Right cardiac atrium (tissue), 5 donors: ENCODE measurements at places on chromosomes 5 and 9.
A peak's percentile ranks its signal among the peaks of the same experiment; 100 is the strongest.

DNA sequence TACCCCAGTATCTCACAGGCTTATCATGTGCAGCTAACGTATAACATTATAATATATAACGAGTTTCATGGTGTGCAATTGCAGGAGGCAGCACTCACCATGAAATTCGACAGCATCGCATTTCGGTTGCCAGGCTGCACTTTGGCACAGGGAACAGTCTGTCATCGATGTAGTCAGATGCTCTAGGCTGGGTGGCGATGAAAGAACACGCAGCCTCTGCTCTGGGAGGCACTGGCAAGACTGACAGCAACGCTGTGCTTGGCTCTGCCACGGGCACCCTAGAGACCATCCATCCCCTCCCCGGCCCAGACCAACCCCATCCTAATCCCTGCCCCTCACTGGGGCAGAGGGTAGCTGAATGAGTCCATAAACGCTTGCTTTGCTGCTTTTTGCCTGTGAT, 290.8 kb downstream of the MED10 start:
- DNase-seq = no peak

DNA sequence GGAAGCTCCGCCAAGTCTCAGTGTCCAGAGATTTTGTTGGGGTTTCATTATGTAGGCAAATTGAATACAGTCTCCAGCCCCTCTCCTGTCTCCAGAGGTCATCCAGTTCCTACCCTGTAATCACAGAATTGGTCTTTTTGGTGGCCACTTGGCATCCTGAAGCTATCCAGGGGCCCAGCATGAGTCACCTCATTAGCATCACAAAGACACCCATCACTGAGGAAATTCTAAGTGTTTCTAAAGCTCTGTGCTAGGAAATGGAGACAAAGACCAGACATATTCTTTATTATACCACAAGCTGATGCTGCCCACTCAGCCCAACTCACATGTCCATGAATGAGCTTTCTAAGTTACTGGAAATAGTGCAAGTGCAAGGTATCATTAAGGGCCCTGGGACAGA, 229.9 kb downstream of the DOCK8 start:
- no peak for DNase-seq

- no peak for DNase-seq
Observed at GRCh38 chr5:55030676-55031369, 6.8 kb downstream of the GZMK start.

- DNase-seq = no peak
Observed at GRCh38 chr9:92147030-92147851, 32.0 kb upstream of the SPTLC1 start.

DNA sequence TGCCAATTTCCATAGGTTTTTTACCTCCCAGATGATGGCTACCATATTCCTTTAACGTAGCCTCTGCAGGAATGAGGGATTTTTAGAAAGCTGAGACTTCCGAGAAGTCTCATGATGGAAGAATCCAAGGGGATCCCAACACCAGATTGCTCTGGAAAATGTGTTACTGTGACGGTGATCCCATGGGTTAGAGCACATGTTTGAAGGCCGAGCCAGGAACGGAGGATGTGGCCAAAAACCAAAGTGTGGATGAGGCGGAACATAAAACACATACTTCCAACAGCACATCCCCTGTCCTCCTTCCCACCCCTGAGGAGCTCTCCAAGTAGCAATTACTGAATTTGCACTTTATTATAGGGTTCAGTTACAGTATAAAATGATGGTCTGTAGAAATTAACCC, 82.6 kb downstream of the GPR21 start:
- no peak for DNase-seq

DNA sequence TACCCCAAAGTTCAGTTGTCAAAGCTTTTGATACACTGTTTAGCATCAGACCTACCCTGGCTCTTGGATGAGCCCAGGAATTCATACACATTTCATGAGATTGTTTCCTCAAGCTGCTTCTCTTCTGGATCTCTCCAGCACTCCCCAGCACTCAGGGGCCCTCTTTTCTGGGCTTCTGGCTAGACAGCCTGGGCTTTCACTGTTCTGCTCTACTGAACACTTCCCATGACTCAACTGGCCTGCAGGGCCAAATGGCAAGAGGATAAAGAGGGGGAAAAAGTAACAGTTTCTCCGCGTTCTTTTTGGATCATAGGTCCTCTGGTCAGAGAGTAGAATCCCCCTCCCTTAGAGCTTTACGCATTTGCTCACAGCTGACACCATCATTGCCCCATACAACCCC, 20.9 kb upstream of the LURAP1L start:
- DNase-seq = no peak

DNA sequence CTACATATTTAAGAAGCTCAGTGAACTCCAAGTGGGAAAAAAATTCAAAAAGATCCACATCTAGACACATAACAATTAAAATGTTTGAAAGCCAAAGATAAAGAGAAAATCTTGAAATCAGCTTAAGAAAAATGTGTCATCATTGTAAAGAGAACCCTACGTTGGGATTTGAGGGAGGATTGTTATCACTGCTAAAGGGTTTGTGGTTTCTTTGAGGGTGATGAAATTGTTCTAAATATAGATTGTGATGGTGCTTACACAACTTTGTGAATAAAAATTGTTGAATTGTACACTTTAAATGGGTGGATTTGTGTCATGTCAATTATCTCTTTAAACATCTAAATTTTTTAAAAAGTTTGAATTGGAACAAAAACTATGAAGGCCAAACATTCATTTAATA, 92.2 kb upstream of the ADAMTS19 start:
- DNase-seq = no peak

DNA sequence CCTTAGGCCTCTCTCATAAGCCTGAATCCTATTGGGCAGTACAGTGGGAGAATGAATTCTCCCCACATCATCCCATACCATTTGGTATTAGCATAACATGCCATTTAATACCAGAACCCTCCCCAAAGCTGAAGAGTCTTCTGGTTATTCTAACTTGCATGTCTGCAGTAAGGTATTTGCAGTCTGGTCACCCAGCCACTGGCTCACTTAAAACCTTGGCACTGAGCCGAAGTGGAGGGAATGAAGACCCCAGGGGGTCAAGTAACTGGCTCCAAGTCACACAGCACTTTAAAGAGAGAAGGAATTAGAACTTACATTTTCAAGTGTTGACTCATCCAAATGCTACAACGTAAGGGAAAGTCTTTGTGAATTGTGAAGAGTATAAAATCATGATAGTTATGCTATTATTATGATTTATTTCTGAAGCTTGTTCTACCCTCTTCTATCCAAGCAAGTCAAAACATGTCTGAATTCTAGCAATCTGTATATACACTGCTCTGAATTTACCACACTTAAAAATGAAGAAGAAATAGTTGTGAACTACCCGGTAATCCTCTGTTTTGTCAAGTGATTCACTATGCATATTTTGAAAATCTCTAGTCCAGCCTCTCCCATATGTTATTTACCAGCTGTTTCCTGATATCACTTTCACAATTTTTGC, 28.5 kb downstream of the GLRA1 start:
- DNase-seq = no peak

- no peak for DNase-seq
Observed at GRCh38 chr5:161751265-161751664, 65.7 kb downstream of the GABRA6 start.

DNA sequence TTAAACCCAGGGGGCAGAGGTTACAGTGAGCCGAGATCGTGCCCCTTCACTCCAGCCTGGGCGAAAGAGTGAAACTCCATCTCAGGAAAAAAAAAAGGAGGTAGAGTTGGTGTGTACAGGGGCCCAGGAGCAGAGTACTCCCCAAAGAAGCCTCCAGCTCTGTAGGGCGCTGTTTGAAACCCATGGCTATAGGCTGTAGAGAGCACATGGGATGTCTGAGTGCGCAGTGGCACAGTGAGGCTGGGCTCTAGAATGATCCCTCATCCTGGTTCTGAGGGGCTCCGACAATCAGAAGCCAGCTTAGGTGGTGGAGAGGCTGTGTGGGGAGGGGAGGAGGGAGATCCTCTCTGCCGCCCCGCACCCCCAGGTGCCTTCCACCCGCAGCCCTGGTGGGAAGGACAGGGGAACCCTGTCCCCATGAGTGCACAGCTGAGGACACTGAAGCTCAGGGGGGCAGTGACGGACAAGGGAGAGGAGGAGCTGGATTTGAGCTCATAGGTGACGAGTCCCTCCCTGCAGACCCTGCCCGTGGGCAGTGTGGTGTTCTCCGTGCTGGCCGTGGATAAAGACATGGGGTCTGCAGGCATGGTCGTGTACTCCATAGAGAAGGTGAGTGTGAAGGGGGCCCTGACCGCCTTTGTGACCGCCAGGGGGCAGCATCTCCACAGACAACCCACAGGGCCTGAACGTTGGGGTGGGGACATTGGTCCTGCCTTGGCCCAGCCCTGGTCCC, 24.6 kb downstream of the CDHR2 start:
- peak; percentile 87 for DNase-seq

DNA sequence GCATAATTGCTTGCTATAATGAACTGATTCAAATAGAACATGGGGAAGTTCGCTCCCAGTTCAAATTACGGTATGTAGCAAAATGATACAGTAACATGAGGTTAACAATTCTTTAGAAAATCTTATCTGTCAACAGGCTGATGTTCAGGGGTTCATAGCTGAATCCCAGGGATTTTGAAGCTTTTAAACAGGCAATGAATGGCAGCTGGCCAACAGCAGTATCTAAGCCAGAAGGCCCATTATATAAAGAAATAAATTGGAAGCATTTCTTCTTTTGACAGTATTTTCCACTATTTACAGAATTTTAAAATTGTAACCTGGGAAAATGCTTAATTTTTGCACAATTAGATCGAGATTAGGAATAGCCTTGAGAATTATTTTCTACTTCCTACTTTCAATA, 126.8 kb downstream of the PDE8B start:
- no peak for DNase-seq

GRCh38 chr5:66769030-66769733, 173.0 kb downstream of the MAST4 start:
- DNase-seq = no peak

DNA sequence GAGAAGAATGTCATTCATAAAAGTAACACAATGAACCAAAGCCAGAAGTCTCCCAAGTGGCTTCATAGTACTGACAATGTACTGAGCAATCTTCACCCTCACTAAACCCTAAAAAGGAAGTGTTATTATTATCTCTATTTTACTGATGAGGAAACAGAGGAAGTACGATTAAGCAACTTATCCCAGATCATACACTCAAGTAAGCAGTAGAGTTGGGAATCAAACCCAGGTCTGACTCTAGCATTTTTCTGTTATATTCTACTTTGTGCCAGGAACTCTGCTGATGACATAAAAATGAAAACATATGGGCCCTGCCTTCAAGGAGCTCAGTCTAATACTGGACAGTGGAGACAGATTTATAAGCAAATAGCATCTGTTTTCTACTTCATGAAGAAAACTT, 109.2 kb downstream of the RAPGEF6 start:
- no peak for DNase-seq

- no peak for DNase-seq
Observed at GRCh38 chr9:20987521-20987920, 43.9 kb downstream of the HACD4 start.

DNA sequence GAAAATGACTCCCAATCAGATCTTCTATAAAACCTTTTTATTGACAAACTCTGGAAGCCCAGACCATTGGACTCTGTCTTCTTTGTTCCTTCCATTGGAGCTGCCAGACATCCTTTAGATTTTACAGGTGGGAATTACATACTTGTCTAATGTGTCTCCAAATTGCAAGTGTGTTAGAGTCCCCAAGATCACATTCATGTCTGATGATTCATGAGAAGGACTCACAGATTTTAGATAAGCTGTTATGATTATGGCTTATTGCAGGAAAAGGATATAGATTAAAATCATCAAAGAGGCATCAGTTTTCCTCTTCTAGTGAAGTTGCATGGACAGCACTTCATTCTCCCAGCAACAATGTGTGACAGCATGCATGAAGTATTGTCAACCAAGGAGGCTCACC, 70.4 kb downstream of the MUSK start:
- no peak for DNase-seq

DNA sequence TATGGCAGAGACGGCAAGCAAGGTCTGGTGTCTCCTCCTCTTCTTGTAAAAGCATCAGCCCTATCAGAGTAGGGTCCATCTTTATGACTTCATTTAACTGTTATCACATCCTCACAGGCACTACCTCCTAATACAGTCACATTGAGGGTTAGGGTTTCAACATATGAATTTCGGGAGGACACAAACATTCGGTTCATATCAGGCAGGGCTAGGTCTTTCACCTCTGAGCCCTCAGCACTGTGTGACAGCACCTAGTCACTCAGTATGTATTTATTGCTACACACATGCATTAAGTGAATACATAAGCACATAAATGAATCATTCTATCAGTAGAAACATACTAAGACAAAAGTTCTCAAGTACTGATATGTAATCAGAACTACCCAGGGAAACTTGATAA, 9.4 kb upstream of the BTF3 start:
- no peak for DNase-seq

DNA sequence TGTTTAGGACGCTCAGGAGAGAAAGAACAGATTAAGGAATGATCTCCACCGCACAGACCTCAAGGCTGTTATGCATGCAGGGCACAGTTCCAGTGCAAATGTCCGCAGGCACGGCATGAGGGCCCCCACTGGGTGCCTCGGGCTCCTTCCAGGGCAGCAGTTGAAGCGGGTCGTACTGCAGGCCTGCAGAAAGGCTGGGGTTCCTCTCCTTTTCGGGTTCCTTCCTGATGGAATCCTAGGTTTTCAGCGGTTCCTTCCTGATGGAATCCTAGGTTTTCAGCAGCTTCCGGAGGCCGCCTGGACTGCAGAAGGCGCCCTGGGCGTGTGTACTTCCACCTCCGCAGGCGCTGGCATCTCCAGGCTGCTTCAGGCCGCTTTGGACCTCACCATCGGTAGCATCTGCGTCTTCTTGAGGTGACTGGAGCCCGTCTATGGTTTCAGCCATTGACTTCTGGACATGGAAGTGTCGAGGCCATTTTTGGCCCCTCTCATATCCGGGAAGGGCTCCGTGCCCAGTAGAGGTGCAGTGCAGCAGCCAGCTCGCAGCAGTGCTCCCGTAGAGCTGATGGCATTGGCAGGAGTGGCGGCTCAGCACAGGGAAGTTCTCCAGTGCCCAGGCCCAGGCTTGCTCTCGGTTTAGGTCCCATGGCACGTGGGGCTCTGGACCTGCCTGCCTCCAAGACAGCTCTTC, 5.6 kb upstream of the MGAT4B start:
- DNase-seq = peak; percentile 51

GRCh38 chr9:4423207-4423610, 67.1 kb upstream of the SLC1A1 start:
- no peak for DNase-seq

- no peak for DNase-seq
Observed at GRCh38 chr5:110055302-110055701, 365.6 kb downstream of the MAN2A1 start.

GRCh38 chr5:80607832-80608231, 37.8 kb upstream of the ANKRD34B start:
- DNase-seq = no peak

- DNase-seq = no peak
Observed at GRCh38 chr5:1550287-1551076, 26.7 kb upstream of the LPCAT1 start.

- no peak for DNase-seq
Observed at GRCh38 chr5:119019949-119020348, 31.6 kb upstream of the DTWD2 start.
